ENCODE measurements at places on chromosomes 1 and 21.

DNA sequence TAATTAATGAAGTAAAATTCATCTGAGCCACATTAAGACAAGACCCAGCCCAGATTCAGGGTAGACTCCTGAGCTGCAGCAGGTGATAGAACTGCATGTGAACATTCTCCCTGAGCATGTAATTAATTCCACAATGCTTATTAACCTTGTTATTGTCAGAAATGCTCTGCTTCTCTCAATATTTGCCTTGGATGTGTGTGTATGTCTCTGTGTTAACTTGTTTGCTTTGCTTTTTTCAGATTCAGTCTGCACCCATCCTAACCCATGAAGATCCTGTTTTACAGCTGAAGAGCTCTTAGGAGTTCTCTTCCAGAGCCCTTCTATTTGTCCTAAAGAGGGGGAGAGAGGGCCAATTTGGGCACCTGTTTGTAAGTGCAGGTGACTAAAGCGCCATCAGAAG is 143.2 kb upstream of the BMP8A start:
- peak; percentile 89 for DNase-seq

- no peak for DNase-seq
Observed at GRCh38 chr1:229694053-229694693, 68.1 kb downstream of the URB2 start.

GRCh38 chr1:32896451-32896850 is 4.7 kb downstream of the TMEM54 start:
- DNase-seq = no peak

GRCh38 chr1:245915841-245916240 is 591.2 kb downstream of the SMYD3 start:
- DNase-seq = no peak

GRCh38 chr1:63731117-63732043 is 42.4 kb upstream of the ROR1 start:
- no peak for DNase-seq

DNA sequence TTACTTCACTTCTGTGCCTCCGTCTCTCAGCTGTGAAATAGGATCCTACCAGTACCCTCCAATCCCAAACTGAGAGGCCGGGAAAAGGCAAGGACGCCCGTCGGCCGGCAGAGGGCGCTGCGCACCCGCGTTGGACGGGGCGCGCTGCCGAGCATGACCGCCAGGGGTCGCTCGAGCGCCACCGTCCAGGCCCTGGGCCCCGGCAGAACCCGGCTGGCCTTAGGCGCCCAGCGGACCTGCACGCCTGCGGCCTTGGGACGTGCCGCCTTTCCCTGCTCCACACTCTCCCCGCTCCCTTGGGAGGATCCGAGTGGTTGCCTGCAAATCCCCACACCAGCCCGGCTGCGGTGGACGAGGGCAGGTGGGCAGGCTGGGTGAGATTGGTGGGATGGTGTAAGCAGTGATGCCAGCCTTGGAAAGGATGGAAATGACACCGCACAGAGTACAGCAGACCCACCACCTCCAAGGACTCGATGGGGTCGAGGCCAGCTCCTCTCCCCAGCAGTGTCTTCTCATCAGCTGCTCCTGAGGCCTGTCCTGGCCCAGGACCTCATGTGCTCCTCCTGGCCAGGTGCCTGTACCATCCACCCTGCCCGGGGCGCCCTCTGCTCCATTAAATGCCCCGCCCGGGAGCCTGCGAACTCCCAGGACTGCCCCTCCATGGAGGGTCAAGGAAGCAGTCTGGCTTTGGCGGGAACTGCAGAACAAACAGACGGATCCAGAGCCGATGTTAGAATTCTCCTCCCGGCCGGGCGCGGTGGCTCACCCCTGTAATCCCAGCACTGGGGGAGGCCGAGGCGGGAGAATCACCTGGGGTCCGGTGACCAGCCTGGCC is 47.4 kb upstream of the LBR start:
- no peak for DNase-seq

DNA sequence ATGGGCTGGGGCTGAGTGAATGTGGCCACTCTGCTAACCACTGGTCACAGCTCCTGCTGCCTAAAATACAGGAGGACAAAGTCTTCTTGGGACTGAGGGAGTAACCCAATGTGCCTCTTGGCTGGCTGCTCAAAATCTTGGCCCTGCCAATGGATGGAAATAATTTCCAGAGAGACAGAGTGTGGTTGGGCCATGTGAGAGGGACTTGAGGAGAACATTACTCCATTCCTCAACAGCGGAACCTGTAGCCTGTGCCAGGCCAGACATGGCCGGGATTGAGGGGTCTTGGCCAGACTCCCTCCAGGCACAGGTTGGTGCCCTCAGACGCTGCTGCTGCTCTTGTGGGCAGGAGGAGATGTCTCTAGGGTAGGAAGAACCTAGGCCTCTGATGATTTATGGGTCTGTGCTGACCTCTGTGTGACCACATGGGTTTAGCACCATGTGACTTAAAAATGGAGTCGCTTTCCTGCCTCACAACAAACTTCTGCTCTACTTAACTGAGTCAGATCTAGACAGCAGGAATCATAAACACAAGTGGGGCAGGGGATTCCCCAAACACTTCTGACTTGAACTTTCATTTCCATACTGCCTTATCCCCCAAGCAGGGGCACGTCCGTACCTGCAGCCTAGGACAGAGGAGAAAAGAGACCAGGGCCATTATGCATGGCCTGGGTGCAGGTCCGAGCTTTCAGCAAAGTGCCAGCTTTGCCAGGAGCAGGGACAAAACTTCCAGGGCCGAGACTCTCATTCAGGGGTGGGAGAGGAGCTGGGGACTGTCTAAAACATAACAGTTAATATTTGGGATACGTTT is 79.2 kb downstream of the CD34 start:
- no peak for DNase-seq

DNA sequence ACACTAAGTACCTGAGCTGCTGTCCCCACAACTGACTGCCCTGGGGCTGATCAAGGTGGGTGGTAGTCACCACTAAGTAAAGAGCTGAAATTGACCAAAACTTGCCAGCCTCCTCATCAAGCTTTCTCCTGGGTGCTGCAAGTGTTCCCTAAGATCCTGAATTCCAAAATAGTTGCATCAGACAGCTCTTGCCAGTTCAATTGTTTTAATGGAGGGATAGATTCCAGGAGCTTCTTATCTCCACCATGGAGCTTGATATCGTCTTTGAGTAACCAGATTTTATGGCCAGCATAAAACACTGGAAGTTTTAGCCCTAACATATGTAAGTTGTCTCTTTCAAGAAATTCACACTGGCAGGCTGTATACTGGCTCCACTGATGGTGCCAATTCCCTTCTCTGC is 90.3 kb downstream of the NID1 start:
- no peak for DNase-seq

DNA sequence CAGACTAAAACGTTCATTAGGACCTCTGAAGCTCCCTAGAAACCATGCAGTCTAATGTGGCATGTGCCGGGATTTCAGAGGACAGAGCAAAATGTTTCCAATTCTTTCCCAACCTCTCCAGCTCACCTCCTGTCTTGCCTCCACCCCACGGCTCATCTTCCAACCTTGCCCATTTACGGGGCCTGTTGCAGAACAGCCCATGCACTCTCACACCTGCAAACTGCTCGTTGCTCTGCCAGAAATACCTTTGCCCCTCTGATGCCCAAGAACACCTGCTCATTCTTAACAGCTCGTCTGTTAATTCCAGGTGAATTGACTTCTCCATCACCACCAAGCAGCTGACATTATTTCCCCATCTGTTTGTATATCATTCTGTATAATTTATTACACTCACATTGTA is 53.9 kb upstream of the LBR start:
- no peak for DNase-seq

DNA sequence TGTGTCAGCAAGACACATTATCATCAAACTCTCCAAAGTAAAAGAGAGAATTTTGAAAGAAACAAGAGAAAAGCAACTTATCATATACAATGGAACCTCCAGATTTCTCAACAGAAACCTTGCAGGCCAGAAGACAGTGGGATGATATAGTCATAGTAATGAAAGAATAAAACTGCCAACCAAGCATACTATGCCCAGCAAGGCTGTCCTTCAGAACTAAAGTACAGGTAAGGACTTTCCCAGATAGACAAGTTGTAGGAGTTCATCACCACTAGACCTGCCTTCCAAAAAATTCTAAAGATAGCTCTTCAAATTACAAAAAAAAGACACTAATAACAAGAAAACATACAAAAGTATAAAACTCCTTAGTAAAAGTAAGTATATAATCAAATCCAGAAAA is 33.2 kb upstream of the FOXD3 start:
- DNase-seq = no peak

DNA sequence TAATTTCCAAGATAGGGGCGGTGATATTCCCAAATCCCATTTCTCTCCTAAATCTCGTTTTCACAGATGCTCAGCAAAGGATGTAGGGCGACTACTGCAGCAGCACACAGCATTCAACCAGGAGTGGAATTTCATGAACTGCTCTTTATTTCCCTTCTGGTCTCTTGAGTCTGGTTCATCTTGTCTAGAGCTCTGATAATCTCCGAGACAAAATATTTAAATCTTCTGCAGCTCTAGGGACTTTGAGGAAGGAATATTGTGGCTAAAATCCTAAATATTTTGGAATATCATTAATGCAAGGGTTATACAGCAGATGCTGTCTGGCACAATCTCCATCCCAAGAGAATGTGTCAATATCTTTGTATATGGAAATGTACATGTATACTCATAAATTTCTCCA is 45.4 kb downstream of the KIF26B start:
- no peak for DNase-seq

DNA sequence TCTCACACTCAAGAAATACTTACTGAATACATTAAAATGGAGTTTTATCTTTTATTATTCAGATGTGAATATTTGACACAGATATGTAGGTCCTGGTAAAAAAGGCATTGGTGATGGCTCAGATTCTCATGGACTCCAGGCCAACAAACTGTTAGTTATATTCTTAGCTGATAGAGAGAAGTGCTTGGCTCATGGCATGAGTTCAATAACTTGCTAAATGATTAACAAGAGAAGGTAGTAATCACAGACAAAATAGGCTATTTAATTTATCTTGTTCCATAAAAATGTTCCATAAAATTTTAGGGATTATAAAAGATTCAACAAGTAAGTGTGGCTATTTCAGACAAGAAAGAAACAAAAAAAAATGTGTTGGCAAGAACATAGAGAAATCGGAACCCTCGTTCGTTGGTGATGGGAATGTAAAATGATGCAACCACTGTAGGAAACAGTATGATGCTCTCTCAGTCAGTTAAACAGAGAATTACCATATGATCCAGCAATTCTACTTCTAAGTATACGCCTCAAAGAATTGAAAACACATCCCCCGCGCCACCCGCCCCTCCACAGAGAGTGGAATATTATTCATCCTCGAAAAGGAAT is 737.8 kb upstream of the ADAMTS5 start:
- DNase-seq = no peak
